SW 1271 (cell line): ENCODE measurements at places on chromosomes 5 and 9.

- no peak for DNase-seq
Observed at GRCh38 chr9:3977614-3978112, 322.2 kb downstream of the GLIS3 start.

GRCh38 chr5:57601996-57602395 is 119.4 kb upstream of the ACTBL2 start:
- no peak for DNase-seq

- peak; percentile 46 for DNase-seq
Observed at GRCh38 chr5:113606298-113607134, 93.0 kb downstream of the YTHDC2 start.

DNA sequence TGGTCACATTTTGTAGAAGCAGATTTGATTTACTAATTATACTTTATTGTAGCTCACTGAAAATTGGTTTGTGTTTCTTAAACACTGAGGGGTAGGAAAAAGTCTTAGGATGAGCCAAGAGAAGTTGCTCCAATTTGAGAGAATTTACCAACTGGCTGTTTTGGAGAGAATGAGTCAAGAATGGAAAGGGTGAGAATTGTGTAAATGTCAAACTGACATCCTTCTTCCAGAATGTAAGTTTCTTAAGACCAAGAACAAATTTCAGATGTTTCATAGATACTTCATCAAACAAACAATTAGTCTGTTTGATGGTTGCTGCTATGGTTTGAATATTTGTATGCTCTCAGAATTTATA is 106.2 kb upstream of the TXNDC8 start:
- no peak for DNase-seq

GRCh38 chr5:432201-432927 is 10.6 kb upstream of the EXOC3 start:
- no peak for DNase-seq

DNA sequence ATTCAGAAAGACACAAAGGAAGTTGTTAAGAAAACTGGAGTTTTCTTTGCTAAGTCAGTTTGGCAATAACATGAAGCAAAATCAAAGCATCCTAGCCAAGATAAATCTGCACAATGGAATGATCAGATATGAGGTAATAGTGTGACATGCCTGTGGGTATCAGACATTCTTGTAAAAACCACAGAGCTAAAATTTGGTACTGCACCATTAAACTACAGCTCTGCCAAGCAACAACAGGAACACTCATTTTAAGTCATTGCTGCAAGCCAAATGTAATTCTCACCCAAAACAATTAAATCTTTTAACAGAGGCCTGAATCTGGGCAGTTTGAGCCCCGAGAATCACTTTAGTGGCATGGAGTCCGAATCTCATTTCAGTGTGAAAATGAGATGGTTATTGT is 96.6 kb downstream of the VCAN start:
- DNase-seq = no peak

DNA sequence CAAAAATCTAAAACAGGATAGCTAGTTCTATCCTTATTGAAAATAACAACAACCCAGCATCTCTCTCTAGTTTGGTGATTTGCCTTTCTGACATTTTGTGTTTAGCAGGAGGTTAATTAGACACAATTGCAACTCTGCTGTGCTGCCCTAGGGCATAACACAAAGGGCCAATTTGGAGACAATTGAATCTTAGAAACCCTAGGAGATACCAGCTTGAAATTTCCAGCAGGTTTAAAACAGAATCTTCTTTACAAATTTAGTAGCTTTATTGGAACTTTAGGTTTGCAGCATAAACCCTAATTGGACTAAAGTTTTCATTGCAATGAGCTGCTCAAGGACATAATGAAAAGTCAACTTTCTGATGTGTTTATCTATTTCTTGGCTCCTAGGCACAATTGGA is 166.7 kb upstream of the FER start:
- no peak for DNase-seq

DNA sequence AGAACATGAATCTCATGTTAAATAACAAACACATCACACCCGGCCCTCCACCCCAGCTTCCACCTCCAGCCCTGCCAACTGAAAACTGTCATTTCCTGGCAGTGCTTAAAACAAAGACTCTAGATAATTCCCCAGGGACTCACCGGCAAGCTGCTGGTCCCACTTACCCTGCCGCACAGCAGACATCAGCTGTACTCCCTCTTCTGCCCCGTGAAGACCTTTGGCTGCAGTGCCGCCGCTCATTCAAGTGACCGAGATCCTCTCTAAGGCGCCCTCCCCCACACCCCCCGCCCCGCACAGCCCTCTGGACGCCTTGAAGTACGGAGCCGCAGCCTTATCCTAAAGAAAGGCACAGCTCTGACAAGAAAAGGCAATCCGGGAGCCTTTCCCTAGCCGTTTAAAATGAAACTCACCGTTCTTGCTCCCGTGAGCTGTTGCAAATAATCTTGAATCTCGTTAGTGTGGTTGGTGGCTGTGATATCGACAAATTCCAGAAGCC is 434 bp downstream of the GLRX start:
- DNase-seq = no peak

DNA sequence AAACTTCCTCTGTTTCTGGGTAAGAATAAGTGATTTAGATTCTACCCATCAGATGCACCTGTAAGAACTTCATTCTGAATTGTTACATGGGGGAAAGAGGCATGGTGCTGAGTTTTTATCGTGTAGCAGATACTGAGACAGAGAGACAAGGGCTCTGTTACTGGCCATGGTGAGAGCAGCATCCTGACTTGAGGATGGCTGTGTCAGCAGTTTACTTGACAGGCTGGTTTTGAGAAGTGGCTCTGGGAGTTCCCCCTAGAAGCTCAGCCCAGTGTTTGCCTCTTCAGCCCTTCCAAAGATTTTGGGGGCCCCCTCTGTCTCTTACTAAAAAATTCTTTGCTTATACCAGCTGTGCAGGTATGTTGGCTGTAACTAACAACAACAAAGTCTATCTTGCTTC is 510.5 kb downstream of the LRRC70 start:
- no peak for DNase-seq

DNA sequence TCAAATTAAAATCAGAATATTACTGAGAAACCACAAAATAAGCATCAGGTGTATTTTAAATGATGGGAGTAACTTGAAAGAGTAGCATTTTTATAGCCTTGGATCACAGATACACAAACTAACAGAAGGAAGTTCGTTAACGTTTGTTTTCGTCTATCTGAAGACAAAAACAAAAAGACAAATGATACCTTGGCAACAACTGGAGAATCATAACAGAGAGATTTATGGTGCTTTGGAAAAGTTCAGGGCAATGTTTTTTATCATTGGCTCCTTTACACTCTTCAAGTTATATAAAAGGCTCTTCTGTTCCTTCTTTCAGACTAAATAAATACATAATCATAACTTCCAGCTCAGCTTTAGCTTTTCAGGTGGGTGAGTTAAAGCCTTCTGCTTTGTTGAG is 128.1 kb upstream of the VLDLR start:
- DNase-seq = no peak

- DNase-seq = peak; percentile 94
Observed at GRCh38 chr5:149485655-149486615, 65.3 kb downstream of the CSNK1A1 start.

DNA sequence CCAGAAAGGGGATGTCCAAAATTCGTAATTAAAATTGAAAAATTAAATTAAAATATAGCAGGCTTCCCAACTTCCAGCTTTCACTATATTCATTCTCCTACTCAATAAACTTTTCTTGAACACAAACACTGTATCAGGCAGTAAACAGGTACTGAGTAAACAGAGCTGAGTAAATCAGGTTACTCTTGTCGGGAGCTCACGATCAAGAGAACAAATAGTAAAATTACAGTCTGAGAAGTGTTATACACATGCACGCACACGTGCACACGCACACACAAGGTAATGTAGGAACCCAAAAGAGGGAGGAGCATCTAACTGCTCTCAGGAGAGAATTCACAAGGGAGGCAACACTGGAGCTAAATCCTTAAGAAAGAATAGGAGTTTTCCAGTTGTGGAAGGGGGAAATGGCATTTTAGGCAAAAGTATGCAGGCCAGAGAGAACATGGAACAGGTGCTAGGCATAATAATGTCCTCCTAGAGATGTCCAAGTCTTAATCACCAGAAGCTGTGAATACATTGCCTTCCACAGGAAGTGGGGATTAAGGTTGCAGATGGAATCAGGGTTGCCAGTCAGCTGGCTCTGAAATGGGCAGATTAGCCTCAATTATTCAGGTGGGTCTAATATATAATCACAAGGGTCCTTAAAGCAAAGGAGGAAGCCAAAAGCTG is 598.8 kb upstream of the BRINP1 start:
- no peak for DNase-seq

- no peak for DNase-seq
Observed at GRCh38 chr9:7370988-7371387, 428.6 kb downstream of the DMAC1 start.

DNA sequence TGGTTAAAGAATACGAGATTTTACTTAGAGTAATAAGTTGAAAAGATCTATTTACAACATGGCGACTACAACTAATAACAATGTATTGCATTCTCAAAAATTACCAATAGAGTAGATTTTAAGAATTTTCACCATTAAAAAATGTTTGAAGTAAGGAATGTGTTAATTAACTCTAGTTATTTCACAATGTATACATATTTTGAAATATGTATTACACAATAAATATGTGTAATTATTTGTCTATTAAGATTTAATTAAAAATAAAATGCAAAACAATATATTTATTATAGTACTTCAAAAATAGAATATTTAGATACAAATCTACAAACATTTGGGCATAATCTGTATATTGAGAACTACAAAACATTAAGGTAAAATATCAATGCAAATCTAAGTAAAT is 1326.3 kb upstream of the CDH6 start:
- no peak for DNase-seq

DNA sequence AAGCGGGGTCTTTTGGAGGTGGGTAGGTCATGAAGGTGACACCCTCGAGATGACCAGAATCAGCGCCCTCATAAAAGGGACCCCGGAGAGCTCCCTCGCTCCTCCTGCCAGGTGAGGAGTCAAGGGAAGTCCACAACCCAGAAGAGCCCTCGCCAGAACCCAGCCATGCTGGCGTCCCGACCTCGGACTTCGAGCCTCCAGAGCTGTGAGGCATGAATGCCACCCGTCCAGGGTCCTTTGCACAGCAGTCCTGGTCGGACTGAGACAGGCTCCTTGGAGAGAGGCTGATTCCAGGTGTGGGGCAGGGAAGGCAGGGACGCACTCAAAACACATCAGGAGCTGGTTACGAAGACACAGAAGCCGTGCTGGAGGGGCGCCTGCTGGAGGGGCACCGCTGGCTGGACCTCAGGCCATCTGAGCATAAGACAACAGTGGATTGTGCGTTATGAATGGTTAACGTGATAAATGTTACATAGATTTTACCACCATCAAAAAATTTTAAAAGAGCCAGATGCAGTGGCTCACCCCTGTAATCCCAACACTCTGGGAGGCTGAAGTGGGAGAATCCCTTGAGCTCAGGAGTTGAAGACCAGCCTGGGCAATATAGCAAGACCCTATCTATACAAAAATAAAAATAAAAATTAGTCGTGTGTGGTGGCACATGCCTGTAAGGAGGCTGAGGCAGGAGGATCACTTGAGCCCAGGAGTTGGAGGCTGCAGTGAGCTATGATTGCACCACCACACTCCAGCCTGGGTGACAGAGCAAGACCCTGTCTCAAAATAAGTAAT is 5.7 kb upstream of the CLIC3 start:
- DNase-seq = no peak

- no peak for DNase-seq
Observed at GRCh38 chr9:85212887-85213286, 528.9 kb downstream of the AGTPBP1 start.

- DNase-seq = no peak
Observed at GRCh38 chr5:102772273-102772672, 17.2 kb downstream of the PAM start.

DNA sequence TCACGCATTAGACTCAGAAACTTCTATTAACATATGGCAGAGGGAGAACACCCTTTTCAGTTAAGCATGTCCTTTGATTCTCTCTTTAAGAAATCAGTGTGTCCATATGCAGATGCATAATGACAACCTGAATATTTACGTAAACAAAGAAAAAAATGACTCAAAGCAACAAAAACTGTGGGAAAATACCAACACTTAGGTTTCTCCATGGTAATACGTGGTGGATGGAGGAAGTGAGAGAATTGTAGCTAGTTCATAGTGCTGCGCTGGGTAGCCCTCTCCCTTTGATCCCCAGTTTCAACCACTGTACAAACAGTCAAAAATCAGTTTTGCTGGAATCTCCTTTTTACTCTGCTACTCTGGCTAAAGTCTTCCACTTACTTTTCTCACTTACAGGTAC is 2.0 kb upstream of the MAP3K1 start:
- no peak for DNase-seq

- DNase-seq = no peak
Observed at GRCh38 chr9:124794902-124795491, 18.1 kb downstream of the OLFML2A start.

DNA sequence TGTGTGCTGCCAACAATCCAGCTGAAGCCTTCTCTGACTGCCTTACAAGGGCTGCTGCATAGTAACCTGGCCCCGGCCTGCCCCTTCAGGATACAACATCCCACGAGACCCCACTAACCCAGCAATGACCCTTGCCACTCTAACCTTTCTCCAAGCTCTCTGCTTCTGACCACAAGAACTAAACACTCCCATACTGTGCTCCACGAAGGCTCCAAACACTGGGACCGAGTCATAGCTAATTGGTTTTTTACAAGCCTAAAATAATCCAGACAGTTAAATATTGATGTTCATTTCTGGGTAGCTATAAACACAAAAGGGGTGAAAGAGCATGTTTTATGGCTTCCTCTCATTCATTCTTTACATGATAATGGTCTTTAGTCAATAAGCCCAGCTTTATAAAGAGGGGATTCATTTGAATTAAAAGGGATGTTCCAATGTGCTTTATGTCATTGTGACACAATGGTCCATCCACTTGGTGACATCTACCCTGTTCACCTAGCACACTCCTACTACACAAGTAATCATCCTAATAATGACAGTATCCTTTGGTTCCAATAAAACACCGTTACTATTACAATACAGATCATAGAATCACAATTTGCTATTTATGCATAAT is 16.2 kb upstream of the TLE4 start:
- DNase-seq = no peak

DNA sequence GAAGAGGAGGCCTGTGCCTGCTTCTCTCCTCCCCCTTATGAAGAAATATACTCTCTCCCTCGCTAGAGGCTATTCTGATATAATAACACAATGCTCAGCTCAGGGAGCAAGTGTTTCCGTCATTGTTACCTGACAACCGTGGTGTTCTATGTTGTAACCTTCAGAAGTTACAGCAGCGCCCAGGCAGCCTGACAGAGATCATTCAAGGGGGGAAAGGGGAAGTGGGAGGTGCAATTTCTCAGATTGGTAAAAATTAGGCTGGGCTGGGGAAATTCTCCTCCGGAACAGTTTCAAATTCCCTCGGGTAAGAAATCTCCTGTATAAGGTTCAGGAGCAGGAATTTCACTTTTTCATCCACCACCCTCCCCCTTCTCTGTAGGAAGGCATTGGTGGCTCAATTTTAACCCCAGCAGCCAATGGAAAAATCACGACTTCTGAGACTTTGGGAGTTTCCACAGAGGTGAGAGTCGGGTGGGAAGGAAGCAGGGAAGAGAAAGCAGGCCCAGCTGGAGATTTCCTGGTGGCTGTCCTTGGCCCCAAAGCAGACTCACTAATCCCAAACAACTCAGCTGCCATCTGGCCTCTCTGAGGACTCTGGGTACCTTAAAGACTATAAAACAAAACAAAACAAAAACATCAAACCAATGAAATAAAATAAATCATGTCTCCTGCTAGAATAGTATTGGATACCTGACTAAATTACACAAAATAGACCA is 1.3 kb downstream of the TMEM174 start:
- DNase-seq = no peak

GRCh38 chr5:74054139-74054538 is 428.1 kb downstream of the ARHGEF28 start:
- no peak for DNase-seq

GRCh38 chr5:110108520-110108919 is 418.8 kb downstream of the MAN2A1 start:
- no peak for DNase-seq
